ENCODE measurements at places on chromosomes 12 and 14.

- no peak for DNase-seq
Observed at GRCh38 chr12:26666286-26666685, 166.7 kb downstream of the ITPR2 start.

DNA sequence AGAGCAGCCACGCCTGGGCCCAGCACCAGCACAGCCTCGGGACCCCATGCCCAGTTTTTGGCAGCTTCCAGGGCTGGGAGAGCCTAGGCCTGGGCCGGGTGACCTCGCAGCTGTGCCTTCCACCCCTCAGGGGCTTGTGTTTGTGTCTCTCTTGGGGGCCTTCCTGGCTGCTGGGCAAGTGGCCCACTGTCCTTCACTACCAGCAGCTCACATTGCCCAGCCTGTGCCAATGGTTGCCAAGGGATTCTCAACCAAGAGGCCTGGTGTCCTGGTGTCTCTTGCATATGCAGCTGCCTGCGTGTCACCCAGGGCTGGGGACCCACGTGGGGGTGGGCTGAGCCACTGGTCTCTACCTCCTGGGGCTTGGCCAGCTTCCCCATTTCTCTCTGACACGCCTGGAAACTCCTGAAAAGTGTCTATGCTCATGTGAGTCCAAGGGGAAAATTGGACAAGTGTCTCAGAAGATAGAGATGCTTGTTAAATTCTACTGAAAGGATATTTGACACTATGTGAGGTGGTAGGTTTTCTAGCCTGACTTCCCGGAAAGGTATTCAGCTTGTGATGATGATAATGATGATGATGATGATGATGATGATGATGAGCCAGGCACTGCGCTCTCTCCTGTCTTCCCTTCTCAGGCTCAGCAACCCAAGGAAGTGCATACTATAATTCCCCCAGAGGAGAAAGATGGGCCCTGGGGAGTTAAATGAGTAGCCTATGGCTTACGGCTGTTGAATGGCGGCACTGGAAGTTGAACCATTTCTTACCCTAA, 48.8 kb upstream of the ESRRB start:
- no peak for DNase-seq

DNA sequence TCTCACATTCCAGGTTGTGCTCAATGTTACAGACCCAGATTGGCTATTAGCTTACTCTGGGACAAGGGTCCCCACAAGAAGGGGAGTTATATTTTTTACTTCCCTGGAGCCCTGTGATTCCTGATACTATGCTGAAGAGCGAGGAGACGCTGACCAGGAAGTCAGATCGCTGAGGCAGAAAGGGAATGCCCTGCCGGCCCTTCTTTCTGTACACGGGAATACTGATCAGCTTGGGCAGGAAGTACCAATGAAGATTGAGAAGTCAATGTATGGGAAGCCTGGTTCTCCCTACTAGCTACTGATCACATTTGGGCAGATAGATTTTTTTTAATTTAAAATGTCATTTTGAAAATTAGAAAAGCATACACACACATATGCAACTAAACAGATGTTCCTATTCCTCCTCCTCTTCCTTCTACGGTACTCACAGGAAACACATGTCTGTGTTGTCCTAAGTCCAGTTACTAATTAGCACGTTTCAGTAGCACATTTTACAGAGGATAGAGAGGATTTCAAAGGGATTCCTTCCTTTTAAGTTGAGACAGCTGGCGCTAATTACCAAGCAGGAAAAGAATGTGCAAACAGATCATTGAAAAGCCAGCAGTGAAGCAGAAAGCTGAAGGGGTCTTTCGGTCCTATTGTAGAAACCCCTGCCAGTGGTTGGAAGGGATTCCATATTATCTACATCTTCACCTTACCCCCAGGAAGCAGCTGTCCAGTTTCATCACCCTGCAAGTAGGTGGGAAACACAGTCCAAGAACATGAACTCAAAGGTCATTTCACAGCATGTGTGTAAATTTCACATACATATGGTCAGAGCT, 292.4 kb downstream of the DUSP6 start:
- DNase-seq = no peak

GRCh38 chr14:51424041-51424440, 184.0 kb downstream of the TMX1 start:
- DNase-seq = no peak

GRCh38 chr12:46237371-46238045, 31.3 kb downstream of the SLC38A1 start:
- no peak for DNase-seq

DNA sequence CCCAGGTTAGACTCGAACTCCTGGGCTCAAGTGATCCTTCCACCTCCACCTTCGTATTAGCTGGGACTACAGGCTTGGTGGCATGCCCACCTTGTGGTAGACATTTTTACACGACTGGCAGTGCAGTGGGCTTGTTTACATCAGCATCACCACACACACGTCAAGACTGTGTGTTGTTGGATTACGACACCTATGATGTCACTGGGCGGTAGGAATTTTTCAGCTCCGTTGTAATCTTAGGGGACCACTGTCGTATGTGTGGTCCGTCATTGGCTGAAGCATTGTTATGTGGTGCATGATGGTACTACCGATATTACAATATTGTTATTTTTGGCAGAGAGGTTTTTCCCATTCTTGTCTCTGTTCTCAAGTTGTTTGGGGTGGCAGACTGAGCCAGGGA, 50.7 kb downstream of the TSPAN9 start:
- no peak for DNase-seq

GRCh38 chr12:97753332-97753731, 290.7 kb downstream of the RMST start:
- DNase-seq = no peak

- no peak for DNase-seq
Observed at GRCh38 chr12:130971925-130972585, 18.3 kb downstream of the ADGRD1 start.

DNA sequence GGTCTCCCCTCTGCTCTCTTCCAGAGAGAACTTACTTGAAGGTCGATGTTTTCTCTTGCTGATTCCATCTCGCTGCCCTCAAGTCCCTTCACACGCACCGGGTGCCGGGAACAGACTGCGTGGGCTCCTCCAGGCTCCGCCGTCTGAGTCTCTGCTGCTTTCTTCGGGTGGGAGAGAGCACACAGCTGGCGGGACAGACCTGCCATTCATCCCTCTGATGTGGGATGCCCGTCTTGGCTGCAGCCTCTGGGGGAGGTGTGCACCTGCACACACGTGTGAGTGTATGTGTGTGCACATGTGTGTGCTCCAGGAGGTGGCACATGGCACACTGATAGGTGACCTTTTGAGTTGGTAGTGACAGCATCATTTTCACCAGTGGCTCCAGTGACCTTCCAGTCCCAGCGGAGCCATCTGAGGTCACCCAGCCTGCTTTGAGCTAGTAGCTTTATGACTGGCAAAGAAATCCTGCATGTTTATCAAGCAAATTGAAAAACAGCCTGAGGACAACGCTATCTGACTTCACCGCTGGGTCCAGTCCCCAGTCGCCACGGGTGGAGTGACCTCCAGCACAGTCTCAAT, at the start of gene NINJ2:
TSS of gene NINJ2 (minus strand) at position 153 of the 579 bp plus-strand sequence. CDS start at position 68, 85 bp downstream.
- DNase-seq = no peak

DNA sequence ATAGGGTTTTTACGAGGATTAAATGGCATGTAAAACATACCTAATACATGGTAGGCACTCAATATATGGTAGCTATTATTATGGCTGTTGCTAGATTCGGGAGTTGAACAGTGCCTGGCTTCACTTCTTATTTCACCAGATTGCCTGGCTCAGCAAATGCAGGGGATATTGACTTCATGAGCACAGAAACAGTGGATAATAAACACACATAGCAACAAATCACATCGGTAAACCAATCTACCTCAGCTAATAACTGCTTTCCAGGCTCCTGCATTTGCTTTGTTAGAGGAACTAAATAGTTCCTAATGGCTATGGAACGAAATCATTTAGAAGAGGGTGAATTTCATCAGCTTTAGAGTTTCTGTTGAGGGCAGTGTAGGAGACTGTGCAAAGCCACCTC, 105.2 kb upstream of the TMCC3 start:
- DNase-seq = no peak

DNA sequence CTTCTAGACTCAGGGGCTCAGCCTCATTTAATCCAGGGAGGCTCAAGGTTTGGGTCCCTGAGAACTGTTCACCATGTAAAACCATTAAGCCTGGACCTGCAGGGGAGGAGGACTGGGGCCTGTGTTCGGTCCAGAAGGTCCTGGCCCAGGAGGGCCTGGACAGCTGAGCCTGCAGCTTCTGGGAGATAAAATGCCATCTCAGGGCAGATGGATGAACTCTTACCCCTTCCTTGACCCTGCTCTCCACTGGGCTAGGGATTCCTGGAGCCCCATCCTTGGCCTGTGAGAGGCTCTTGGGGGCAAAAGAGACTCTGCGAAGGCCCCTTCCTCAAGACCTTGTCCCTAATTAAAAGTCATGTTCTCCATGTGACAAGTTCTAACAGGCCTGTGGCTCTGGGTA, 51.2 kb downstream of the PRMT8 start:
- DNase-seq = no peak

DNA sequence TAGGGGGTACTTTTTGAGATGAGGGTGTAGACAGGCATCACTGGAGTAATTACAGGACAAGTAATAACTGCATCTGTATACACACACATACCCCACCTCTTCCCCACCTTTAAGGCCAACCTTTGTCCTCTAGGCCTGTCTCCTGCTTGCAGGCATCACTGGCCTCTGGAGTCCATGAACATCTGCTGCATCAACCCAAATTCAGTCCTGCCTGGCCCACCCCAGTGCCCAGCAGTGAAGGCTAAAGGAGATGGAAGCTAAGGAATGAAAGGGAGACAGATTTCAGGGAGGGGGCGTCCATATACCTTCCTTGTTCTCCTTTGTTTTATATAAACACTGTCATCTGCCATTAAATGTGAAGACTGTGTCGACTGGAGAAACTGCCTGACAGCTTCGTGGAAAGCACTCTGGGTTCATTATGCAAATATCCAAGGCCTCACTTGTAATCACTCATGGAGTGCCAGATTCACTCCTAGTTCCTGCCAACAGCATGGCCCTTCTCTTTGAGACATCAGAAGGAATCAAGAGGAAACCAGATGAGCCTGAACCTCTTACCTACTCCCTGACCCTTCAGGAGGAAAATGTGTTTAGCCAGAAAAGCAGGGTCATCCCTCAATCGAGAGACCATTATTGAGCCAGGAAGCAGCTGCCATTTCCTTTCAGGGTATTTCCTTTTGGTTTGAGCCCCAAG, 64.4 kb downstream of the SERPINA3 start:
- no peak for DNase-seq

DNA sequence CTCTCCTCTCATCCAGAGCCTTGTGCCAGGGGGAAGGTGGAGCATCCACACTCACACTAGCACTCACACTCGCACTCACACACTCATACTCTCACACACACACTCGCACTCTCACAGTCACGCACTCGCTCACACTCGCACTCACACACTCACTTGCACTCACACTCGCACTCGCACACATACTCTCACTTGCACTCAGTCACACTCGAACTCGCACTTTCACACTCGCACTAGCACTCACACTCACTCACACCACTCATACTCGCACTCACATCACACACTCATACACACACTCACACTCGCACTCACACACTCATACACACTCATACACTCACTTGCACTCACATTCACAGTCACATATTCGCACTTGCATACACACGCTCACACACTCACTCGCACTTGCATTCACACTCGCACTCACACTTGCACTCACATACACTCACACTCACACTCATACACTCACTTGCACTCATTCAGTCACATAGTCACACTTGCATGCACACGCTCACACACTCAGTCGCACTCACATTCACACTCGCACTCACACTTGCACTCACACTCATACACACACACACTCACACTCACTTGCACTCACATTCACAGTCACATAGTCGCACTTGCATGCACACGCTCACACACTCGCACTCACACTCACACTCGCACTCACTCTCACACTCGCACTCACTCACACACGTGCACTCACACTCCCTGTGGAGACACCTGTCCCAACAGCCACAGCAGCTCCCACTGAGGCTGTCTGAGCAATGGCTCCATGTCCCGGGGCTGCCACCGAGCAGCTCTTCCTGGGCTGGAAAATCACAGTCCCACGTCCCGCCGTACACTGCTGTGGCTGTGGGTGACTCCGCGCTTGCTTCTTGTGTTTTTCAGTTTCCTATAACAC, 12.3 kb upstream of the RIMBP2 start:
- no peak for DNase-seq

GRCh38 chr14:34678735-34679134, 35.7 kb downstream of the CFL2 start:
- DNase-seq = no peak

DNA sequence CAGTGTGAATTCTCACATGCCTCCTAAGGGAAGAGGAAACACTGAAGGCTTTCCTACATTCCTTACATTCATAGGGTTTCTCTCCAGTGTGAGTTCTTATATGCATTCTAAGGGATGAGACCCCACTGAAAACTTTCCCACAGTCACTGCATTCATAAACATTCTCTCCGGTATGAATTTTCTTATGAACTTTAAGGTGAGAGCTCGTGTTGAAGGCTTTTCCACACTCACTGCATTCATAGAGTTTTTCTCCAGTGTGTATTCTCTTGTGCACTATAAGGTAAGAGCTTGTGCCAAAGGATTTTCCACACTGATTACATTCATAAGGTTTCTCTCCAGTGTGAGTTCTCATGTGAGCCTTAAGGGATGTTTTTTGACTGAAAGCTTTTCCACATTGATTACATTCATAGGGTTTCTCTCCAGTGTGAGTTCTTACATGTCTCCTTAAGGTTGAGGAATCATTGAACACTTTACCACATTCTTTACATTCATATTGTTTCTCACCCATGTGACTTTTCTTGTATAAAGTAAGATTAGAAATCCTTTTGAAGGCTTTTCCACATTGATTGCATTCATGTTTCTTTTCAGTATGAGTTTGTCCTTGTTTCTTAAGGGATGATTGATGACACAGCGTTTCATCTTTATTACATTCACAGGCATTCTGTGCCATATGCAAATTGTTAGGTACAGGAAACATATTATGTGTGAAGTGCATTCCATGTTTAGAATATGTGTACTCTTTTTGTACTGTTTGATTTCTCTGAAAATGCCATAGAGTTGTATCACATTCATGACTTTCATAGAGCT, 9.5 kb downstream of the ZNF891 start:
- DNase-seq = no peak

DNA sequence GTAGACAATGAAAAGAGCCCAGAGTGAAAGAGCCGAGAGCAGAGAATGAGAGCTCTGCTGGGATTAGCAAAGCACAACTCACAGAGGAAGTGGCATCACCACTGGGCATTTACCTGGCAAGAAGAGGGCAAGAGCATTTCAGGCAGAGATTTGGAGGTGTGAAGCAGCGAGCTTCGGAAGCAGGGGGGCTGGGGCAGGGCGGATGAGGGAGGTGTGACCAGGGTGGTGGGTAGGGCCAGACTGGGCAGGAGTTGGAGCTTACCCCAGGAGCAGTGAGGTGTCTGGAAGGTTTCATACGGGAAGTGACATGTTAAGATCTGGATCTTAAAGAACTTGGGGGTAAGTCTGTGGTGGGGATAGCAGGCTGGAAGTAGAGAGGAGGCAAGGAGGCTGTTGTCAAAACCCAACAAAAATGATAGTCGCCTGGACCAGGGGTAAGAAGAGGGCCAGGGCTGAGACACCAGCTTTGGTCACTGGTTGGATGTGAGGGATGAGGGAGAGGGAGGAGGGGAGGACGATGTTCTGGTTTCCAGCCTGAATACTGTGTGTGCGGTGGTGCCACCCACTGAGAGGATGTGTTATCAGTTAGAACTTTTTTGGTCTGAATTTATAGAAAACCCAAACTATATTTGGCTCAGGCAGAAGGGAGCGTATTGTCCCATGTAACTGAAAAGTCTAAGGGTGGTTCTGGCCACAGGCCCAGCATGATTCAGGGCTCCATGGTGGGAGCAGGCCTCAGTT, 5.2 kb downstream of the SMIM41 start:
- no peak for DNase-seq
